Heart left ventricle (tissue), 16 donors: ENCODE measurements at places on chromosomes 7 and 10. TPM values are rescaled to one million over a fixed set of nuclear protein-coding genes. Genes with fewer than 3 reads are reported as not detected.

Gene TAS2R5
- total RNA-seq, result not detected

Gene DGKI
- 1.0 TPM for total RNA-seq

DNA sequence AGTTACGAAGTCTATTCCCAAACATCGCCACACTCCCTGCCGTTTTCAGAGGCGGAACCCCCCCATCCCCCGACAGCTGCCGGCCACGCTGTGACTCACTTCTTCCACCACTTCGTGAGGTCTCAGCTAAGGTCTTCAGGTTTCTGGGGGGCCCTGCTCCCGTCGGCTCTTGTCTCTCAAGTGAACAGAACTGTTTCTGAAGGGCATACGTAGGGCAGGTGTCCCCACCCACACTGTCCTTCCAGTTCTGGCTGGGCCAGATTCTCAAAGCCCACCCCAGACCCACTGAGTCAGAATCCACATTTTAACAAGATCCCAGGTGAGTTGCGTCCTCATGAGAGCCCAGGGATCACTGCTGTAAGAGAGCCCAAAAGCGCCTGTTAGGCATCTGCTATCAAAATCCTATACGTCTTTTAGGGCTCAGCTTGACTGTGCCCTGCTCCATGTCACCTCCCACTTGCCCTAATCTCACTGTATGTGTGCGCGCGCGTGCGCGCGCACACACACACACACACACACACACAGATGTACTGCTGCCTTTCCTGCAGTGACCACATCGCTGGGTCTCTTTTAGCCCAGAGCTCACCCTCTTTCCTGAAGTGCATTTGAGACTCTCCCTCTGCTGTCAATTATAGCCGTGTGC lies 78.8 kb downstream of the PROSER2 start:
- no peaks in the 10 kb centered on the region for H3K27me3 ChIP-seq
- peaks cover 3% of the 10 kb centered on the region for H3K4me1 ChIP-seq
- H3K36me3 ChIP-seq, result no peaks in the 10 kb centered on the region
- H3K4me3 ChIP-seq, result no peak overlapping the region
- H3K27ac ChIP-seq, result no peak overlapping the region

- DNase-seq, result no peak
- peaks cover 3% of the 10 kb centered on the region for H3K4me1 ChIP-seq
- H3K4me3 ChIP-seq, result no peak overlapping the region
- H3K36me3 ChIP-seq, result peaks cover 94% of the 10 kb centered on the region
- H3K27ac ChIP-seq, result no peak overlapping the region
- no peaks in the 10 kb centered on the region for H3K27me3 ChIP-seq
These were observed 10.5 kb downstream of the ZNF282 start for GRCh38 chr7:149205690-149206381.

- H3K4me1 ChIP-seq, result no peaks in the 10 kb centered on the region
- no peaks in the 10 kb centered on the region for H3K36me3 ChIP-seq
- H3K27ac ChIP-seq, result no peak overlapping the region
- no peak overlapping the region for H3K4me3 ChIP-seq
- no peaks in the 10 kb centered on the region for H3K27me3 ChIP-seq
These were observed 434.5 kb downstream of the CCSER2 start for GRCh38 chr10:84762754-84763394.

Gene C7orf25
- 4.0 TPM for total RNA-seq

DNA sequence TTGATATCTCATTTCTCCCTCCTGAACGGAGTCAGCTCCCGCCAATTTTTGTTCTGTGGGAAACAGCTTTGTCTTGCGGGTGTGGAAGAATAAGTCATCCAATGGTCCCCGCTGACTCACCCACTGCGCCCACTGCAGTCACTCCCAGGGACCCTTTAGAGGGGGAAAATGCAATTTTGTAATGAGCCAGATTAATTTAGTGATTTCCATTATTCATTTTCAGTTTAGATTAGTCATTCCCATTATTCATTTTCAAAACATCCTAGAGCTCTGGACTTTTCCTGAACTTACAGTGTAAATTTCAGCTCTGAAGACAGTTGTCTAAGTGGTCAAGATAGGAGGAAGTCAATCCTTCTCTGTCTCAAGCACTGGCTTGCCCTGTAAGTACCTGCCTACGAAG lies 154.9 kb upstream of the TMEM72 start:
- no peak overlapping the region for H3K27ac ChIP-seq
- no peak for DNase-seq
- H3K27me3 ChIP-seq, result no peaks in the 10 kb centered on the region
- no peaks in the 10 kb centered on the region for H3K36me3 ChIP-seq

GRCh38 chr7:117082647-117083046 lies 129.3 kb downstream of the ST7 start:
- no peak overlapping the region for H3K27ac ChIP-seq
- peaks cover 31% of the 10 kb centered on the region for H3K4me1 ChIP-seq
- no peaks in the 10 kb centered on the region for H3K27me3 ChIP-seq
- no peak for DNase-seq
- no peak overlapping the region for H3K4me3 ChIP-seq

GRCh38 chr7:151839451-151839921 lies 37.4 kb downstream of the PRKAG2 start:
- H3K27ac ChIP-seq, result no peak overlapping the region
- H3K4me3 ChIP-seq, result no peak overlapping the region
- H3K27me3 ChIP-seq, result no peaks in the 10 kb centered on the region
- no peaks in the 10 kb centered on the region for H3K4me1 ChIP-seq

DNA sequence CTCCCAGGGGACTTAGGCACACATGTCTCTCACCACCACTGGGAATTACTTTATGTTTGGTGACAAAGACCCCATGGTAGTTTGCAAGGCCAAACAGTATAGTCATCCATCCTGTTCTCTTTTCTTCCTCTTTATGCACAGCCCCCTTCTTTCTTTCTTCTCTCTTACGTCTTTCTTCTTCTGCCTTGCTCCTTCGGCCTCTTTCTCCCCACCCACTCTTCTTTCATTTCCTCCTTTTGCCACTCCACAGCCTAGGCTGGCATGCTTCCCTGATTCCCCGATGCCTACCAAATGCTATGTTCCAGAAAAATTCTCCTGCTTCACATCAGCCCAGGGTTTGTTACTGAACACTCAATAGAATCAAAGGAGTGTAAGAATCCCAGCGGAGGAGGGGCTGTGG lies 62.4 kb upstream of the MKLN1 start:
- H3K27me3 ChIP-seq, result no peaks in the 10 kb centered on the region
- no peak overlapping the region for H3K4me3 ChIP-seq
- no peaks in the 10 kb centered on the region for H3K4me1 ChIP-seq
- no peak overlapping the region for H3K27ac ChIP-seq

GRCh38 chr7:121797657-121798452 lies 75.1 kb upstream of the PTPRZ1 start:
- H3K36me3 ChIP-seq, result no peaks in the 10 kb centered on the region
- no peaks in the 10 kb centered on the region for H3K27me3 ChIP-seq
- H3K4me3 ChIP-seq, result no peak overlapping the region

Gene ANKRD30A
- total RNA-seq, result not detected
